ENCODE measurements at places on chromosomes 1 and 21. TPM values are rescaled to one million over a fixed set of nuclear protein-coding genes. Genes with fewer than 3 reads are reported as not detected.

Gene CD247
- not detected for total RNA-seq

Gene CACHD1
- total RNA-seq, result not detected

Gene LAD1
- 2.2 TPM for total RNA-seq

Gene CEP85
- 17.8 TPM for total RNA-seq

Gene OR2M5
- not detected for total RNA-seq

Gene SLAMF7
- not detected for total RNA-seq

Gene FAM151A
- total RNA-seq, result not detected

Gene TRIM63
- total RNA-seq, result not detected

Gene ZNF678
- total RNA-seq, result 9.0 TPM

Gene NR5A2
- total RNA-seq, result not detected

Gene HPCA
- total RNA-seq, result not detected

Gene DNAJB4
- 229 TPM for total RNA-seq

Gene PRKAB2
- 7.8 TPM for total RNA-seq

Gene LEFTY2
- total RNA-seq, result not detected

Gene UTS2
- total RNA-seq, result not detected

Gene TIAM1
- total RNA-seq, result 18.1 TPM

Gene LPGAT1
- total RNA-seq, result 32.4 TPM

Gene OR2T27
- total RNA-seq, result not detected

Gene PGBD5
- 0.06 TPM for total RNA-seq

Gene PTGFR
- total RNA-seq, result 32.8 TPM

Gene NEGR1
- total RNA-seq, result 8.8 TPM

Gene CD1D
- total RNA-seq, result 0.11 TPM

Gene HSD3B2
- total RNA-seq, result not detected

Gene NUP210L
- total RNA-seq, result not detected

Gene RPTN
- total RNA-seq, result not detected

Gene OLIG2
- total RNA-seq, result not detected

Gene FNBP1L
- 23.0 TPM for total RNA-seq

Gene C1orf141
- not detected for total RNA-seq

Gene NENF
- 63.1 TPM for total RNA-seq

Gene HUNK
- not detected for total RNA-seq

Gene ASPM
- total RNA-seq, result 76.5 TPM

Gene LRRC3
- total RNA-seq, result not detected

Gene METTL25B
- 10.0 TPM for total RNA-seq

Gene SHISA4
- total RNA-seq, result 30.6 TPM

Gene PCP4
- total RNA-seq, result not detected

Gene GIPC2
- 1.5 TPM for total RNA-seq

Gene PTPRC
- 0.23 TPM for total RNA-seq

Gene WNT9A
- total RNA-seq, result 3.5 TPM

Gene PTP4A2
- 303 TPM for total RNA-seq

Gene SPATA45
- not detected for total RNA-seq

Gene PGLYRP4
- not detected for total RNA-seq

Gene TCHHL1
- not detected for total RNA-seq

Gene FAM89A
- total RNA-seq, result 2.9 TPM

Gene KCNN3
- 2.8 TPM for total RNA-seq

Gene MAN1C1
- total RNA-seq, result 0.45 TPM

Gene KNCN
- not detected for total RNA-seq

Gene DYNLT4
- 0.19 TPM for total RNA-seq

Gene GJC2
- 0.63 TPM for total RNA-seq

Gene AMPD1
- not detected for total RNA-seq

Gene TRIM45
- total RNA-seq, result 1.9 TPM

Gene L1TD1
- not detected for total RNA-seq

Gene CITED4
- 1.8 TPM for total RNA-seq

Gene SMIM12
- total RNA-seq, result 36.4 TPM

Gene KLHDC7A
- not detected for total RNA-seq

Gene HES5
- not detected for total RNA-seq

Gene GSTM5
- total RNA-seq, result not detected

Gene CTPS1
- total RNA-seq, result 46.2 TPM

Gene NTMT2
- total RNA-seq, result not detected

Gene SSX2IP
- total RNA-seq, result 26.9 TPM

All from LHCN-M2 (cell line).